Spinal cord (tissue), 10 donors: ENCODE measurements at places on chromosomes 13 and 19. TPM values are rescaled to one million over a fixed set of nuclear protein-coding genes. Genes with fewer than 3 reads are reported as not detected.

DNA sequence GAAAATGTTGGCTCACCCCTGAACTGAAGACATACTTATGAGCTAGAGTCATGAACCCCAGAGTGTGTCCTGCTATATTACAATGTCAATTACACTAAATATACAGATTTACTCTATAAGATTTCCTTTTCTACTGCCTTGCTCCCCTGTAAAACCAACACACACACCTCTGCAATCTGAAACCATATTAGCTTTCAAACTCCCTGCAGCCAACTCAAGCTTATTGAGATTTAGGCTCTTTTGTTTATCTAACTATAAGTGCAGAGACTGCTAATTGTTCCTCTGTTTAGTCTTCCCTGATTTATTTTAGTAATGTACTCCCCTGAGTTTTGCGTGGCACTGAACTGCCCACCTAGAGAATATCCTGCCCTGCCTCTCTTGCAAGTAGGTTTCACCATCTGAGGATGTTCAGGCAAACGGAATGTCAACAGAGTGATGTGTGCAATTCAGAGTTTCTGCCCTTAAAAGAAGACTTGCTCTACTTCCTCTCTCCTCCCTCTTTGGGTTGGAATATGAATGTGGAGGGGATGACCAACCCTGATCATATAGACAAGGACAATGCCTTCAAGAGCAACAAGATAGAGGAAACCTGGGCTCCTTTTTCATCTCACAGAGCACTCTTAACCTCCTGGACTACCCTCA, 22.3 kb downstream of the FAM216B start:
- DNase-seq = no peak

- DNase-seq = no peak
Observed at GRCh38 chr19:8611877-8612806, 1.6 kb upstream of the ADAMTS10 start.

The NALCN gene
- total RNA-seq = 61.2 TPM

- peak; percentile 32 for DNase-seq
Observed at GRCh38 chr13:19818223-19818842, 35.6 kb upstream of the PSPC1 start.

GRCh38 chr13:24220086-24220703, 59.7 kb downstream of the SPATA13 start:
- peak; percentile 93 for DNase-seq

- DNase-seq = peak; percentile 37
Observed at GRCh38 chr13:107124129-107124718, 556.3 kb upstream of the ARGLU1 start.

DNA sequence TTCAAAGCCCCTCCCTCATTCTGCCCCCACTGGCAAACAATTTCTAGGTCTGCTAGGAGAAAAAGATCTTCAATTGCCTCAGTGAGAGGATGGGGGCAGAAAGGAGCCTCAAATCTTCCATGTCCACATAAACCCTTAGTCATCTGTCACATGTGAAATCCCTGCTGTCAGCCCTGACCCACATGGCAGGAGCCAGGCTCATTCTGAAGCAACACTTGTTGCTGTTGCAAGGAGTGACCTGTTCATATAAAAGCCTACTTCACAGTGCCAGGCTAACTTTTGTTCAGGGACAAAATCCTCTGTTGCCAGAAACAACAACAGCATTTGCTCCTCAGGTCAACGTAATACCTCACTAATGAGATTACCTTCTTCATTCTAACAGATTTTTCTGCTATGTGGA, 70.5 kb downstream of the IRS2 start:
- no peak for DNase-seq

GRCh38 chr19:49514151-49514550, 1.7 kb downstream of the FCGRT start:
- no peak for DNase-seq
